ENCODE measurements at places on chromosomes 2 and 18.

DNA sequence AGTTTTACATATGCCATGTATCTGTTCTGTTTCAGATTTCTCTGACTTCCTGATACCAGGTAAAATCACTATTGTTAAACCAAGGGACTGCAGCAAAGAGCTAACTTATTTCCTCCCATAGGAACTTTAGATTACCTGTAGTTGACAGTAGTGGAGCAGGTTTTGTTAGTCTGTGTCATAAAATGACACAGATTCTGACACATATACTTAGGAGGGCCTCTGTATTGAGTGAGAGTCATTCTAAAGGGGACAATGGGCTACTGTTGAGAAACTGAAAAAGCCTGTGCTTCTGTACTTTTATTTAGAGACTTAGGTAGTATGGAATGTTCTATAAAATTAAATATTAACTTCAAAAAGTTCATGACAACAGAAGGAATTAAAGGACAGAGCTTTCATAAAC is 48.2 kb downstream of the KCMF1 start:
- DNase-seq, result no peak

DNA sequence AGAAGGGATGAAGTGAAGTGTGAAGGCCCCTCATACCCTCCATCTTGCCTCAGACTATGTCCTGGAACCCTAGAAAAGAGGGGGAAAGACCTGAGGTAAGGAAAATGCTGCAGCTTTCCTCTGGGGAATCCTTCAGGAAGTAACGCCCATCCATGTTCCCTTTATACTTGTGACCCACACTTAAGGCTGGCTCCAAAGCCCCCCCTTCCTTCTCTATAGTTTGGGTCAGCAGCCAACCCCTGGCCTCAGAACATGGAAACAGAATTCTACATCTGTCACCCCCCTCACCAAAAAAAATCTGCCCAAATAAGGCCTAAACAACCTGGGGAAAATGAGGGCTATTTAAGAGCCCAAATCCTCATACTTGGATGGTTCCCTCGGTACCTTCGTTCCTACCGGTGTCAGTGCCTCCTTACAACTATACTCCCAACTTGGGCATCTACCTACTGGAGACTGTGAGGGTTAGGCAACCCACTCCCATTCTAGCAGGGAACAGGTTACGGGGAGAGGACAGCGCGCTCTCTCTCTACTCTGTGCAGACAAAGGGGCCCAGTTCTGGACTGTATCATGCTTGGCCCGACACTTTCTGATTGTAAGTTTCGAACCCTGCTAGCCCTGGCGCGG is 689 bp downstream of the OST4 start:
- DNase-seq, result no peak

- DNase-seq, result no peak
Observed at GRCh38 chr2:28915939-28916338, 21.5 kb downstream of the WDR43 start.

- DNase-seq, result no peak
Observed at GRCh38 chr18:13500869-13501542, 225.4 kb downstream of the FAM210A start.

DNA sequence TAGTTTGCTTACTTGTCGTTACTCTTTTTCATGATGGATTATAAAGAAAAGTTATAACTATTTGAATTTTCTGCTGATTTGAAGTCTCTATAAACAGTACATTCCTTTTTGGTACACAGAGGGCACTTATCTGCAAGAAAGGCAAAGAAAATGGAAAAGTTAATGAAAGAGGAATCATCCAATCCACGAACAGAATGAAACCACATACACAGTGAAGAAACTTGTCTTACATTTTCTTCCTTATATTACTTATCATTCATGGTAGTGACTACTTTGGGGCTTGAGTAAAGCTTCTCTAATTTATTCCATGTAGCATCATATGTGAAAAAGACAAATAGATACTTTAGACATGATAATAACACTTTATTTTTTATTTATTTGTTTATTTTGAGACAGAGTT is 14.8 kb upstream of the ACTR3 start:
- no peak for DNase-seq

GRCh38 chr2:241399941-241400922 is 44.1 kb downstream of the FARP2 start:
- DNase-seq, result no peak

DNA sequence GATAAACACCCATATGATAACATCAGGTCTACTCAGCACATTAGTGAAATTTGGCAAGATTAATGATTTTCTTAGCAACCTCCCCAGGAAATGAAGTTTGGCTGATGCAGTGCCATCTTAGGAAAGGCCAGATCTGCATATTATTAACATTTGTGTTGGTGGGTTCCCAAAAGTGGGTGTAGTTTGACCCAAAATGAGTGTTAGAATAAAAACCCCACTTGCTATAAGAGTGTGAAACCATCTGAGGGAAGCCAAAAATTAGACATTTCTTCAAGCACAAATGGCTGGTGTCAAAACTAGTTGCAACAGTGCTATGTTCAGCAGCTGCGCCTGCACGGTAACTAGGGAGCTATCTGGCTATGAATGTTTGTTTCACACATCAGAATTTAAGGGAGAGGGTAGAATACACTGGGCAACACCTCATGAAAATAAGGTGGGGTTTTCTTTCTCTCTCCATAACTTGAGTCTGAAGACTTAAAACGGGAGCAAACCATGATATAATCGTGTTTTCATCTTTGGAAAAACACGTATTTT is 15.9 kb upstream of the CSRNP3 start:
- DNase-seq, result no peak

GRCh38 chr2:190169221-190170072 is 106.9 kb upstream of the MSTN start:
- no peak for DNase-seq

GRCh38 chr2:73640511-73640911 is 1.7 kb downstream of the NAT8 start:
- no peak for DNase-seq

DNA sequence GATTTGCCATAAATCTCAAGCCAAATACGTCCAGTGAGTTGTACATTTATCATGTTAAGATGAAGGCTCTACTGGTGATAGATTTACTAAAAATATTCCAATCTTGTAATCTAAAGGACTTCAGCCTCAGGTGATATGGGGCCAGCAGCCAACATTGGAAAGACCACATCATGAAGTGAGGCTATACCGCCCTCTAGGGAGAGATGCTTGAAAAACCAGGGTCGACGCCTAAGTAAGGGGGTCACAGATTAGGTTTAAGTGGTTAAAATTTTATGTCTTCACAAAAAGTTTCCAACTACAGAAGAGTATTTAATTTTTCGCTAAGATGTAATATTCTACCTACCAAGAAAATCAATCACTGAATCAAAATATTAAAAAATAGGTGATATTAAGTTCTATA is 33.3 kb downstream of the DOCK10 start:
- no peak for DNase-seq

GRCh38 chr2:211084352-211084751 is 528.0 kb downstream of the CPS1 start:
- no peak for DNase-seq

GRCh38 chr18:69945220-69946114 is 2.2 kb downstream of the CD226 start:
- DNase-seq, result no peak

- no peak for DNase-seq
Observed at GRCh38 chr2:101501443-101501842, 26.5 kb upstream of the RFX8 start.

- no peak for DNase-seq
Observed at GRCh38 chr18:12369211-12369610, 7.8 kb downstream of the AFG3L2 start.

- no peak for DNase-seq
Observed at GRCh38 chr2:46151577-46151976, 145.6 kb upstream of the EPAS1 start.

DNA sequence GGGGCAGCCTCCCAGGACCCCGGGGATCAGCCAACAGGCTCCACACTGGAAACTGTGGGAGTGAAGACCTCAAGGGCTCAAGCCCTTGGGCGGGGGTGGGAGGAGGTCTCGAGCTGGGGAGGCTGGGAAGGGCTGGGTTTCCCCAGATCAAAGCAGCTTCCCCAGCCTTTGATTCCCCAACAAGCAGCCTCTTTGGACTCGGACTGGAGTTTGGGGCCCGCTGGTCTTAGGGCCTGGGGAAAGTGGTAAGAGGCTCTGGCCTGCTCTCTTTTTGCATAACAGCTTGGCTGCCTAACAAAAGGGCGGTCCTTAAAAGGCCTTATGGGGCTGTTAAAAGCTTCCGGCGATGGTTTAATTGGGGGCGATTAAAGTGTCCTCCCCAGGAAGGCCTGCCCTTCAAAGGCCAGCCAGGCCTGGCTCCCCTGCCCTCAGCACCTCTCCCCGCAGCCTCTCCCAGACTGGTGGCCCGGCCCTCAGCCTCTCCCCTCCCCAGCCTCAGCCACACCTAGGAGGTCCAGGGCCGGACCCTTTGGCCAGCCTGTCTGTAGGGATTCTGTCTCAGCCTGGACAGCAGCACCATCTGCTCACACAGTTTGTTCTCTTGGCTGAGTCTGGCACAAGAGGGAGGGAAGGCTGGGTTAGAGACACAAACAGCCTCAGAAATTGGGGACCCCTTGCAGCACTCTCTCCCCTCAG is 39.6 kb downstream of the ZFP36L2 start:
- no peak for DNase-seq

- DNase-seq, result no peak
Observed at GRCh38 chr2:133711201-133711600, 142.9 kb upstream of the NCKAP5 start.

GRCh38 chr2:1162768-1163584 is 212.3 kb downstream of the SNTG2 start:
- DNase-seq, result no peak

- DNase-seq, result no peak
Observed at GRCh38 chr2:28185891-28186290, 206.8 kb upstream of the FOSL2 start.

- DNase-seq, result no peak
Observed at GRCh38 chr2:36177282-36177681, 178.3 kb upstream of the CRIM1 start.

GRCh38 chr2:88176352-88176984 is 6.3 kb downstream of the THNSL2 start:
- DNase-seq, result no peak

DNA sequence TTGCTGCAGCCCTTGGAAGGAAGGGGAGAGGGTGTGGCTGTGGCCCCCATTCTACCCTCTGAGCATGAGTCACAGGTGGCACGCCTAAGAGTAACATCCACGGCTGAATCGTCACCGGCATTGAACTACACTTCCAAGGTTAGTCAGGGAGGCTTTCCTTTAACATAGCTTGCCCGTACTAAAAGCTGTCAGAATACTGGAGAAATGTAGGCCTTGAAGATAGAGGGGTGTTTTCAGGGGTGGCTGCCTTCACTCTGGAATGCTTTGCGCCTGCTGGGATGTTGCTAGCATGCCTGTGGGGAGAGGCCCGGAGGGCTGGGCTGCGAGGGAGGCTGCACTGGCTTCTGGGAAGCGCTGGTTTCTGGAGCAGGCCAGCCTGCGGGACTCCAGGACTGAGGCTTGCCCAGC is 333.7 kb downstream of the AGAP1 start:
- no peak for DNase-seq

DNA sequence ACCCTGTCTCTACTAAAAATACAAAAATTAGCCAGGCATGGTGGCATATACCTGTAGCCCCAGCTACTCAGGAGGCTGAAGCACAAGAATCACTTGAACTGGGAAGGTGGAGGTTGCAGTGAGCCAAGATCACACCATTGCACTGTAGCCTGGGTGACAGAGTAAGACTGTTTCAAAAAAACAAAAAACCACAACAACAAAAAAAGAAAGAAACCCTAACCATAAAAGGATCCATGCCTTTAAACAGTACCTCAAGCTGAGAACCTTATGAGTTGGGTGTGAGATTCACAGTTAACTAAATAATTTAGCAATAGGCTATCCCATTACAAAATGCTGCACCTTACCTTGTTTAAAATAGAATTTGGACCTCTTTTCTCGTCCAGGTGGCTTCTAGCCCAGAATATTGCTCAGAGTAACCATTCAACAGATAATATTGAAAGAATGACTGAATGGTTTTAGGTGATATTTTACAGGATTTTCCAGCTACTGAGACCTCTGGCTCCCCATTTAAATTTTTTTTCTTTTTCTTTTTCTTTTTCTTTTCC is 6.4 kb downstream of the DPYSL5 start:
- DNase-seq, result no peak

GRCh38 chr2:219218217-219218731 is 484 bp downstream of the ABCB6 start:
- no peak for DNase-seq

GRCh38 chr18:60951091-60951490 is 382.1 kb upstream of the CDH20 start:
- DNase-seq, result no peak

DNA sequence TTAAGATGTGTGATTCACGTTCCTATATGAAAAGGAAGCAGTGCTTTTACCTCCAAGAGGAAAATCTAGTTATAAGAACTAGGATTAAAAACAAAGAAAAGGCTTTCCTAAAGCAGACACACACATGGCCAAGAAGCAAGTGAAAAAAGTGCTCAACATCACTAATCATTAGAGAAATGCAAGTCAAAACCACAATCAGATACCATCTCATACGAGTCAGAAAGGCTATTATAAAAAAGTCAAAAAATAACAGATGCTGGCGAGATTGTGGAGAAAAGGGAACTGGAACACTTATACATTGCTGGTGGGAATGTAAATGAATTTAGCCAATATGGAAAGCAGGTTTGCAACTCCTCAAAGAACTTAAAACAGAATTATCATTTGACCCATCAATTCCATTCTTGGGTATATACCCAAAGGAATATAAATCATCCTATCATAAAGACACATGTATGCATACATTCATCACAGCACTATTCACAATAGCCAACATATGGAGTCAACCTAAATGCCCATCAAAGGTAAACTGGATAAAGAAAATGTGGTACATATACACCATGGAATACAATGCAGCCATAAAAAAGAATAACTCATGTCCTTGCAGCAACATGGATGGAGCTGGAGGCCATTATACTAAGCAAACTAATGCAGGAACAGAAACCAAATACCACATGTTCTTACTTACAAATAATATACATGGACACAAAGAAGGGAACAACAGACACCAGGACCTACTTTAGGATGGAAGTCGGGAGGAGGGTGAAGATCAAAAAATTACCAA is 285.3 kb downstream of the RAD51AP2 start:
- DNase-seq, result no peak

- DNase-seq, result no peak
Observed at GRCh38 chr2:219515874-219516629, 1.8 kb downstream of the ASIC4 start.

GRCh38 chr2:13488965-13489364 is 772.2 kb downstream of the TRIB2 start:
- DNase-seq, result no peak

- no peak for DNase-seq
Observed at GRCh38 chr2:6792883-6793282, 72.8 kb downstream of the CMPK2 start.

- no peak for DNase-seq
Observed at GRCh38 chr2:206728277-206729199, 10.3 kb upstream of the DYTN start.

GRCh38 chr2:119426801-119427395 is 4.8 kb upstream of the TMEM37 start:
- no peak for DNase-seq
